ENCODE measurements at places on chromosomes 3 and 15. TPM values are rescaled to one million over a fixed set of nuclear protein-coding genes. Genes with fewer than 3 reads are reported as not detected.

Gene TRAT1
- not detected for total RNA-seq

Gene CTXN2
- total RNA-seq, result not detected

Gene OR5K4
- total RNA-seq, result not detected

Gene CATSPER2
- total RNA-seq, result 0.62 TPM

Gene TGM5
- not detected for total RNA-seq

Gene CCDC54
- total RNA-seq, result not detected

Gene VILL
- 7.9 TPM for total RNA-seq

Gene RPL39L
- total RNA-seq, result 2.8 TPM

Gene CPNE9
- total RNA-seq, result not detected

DNA sequence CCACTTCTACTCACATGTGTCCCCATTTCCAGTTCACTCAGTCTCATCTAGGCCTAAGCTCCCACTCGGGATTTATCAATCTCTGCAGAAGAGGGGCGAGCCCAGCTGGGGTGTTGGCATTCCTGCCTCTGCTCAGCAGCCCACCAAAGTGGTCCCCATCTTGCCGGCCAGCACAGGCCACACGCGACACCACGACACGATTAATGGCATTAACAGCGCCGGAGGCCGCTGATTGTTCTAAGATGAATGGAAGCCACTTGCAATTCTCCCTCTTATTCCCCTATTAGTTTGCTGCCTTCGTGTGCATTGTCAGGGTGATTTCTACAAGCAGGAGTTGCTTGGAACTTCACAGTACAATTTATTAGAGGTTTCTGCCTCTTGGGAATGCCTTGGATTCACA lies 477.3 kb downstream of the SHQ1 start:
- DNase-seq, result no peak

DNA sequence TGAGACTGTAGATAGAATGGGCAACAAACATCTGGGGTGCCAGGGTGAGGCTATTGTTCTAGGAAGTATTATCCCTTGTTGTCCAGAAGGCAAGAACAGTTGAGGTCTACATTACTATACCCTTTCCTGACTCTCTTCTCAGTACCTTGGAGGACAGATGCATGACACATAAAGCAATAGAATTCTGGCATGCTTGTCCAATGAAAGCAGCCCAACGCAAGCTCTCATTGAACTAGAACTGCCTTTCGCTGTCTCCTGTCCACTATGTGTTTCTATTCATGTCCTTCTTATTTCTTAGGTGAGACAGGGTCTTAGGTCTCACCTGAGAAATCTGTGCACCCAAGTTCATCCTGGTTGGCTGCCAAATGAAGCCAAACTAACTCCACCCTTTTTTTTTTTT lies 68.6 kb downstream of the TGFBR2 start:
- no peak for DNase-seq

DNA sequence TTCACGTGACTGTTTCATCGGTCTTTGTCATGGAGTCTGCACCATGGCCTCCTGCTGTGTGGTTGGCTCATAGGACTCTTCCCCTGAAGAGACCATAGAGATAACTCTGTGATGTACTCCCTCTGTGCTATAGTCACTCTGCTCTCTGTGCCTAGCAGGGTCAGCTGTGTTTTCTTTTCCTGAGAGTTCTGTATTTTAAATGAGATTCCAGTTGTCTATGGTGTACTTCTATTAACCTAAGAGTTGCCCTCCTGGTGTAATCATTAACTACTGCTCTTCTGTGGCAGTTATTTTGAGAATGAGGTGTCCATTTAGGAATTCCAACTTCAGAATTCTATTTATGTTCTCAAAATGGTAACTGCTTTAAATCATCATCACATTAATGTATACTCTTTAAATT lies 114.5 kb upstream of the ARPP21 start:
- no peak for DNase-seq

- DNase-seq, result no peak
Measured at GRCh38 chr3:38630606-38631005, 18.9 kb downstream of the SCN5A start.

- DNase-seq, result no peak
Measured at GRCh38 chr15:51004103-51004551, 90.6 kb downstream of the TNFAIP8L3 start.

GRCh38 chr3:119809249-119810017 lies 27.5 kb downstream of the NR1I2 start:
- no peak for DNase-seq

DNA sequence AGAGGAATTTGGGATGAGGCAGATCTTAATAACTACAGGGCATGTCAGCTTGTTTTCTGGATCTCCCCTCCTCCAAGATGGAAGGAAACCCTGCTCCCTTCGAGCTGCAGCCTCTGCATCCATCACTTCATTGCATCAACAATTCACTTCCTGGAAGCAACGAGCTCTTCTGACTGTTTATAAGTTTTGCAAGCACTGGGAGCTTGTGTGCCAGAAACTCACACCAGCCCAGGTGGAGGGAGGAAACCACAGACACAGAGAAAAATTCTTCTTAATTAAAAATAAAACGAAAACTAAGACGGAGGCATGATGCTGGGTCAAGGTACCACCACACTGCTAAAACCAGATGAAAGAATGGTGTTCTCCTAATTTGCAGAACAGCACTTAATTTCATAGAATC lies 10.6 kb downstream of the LRIG1 start:
- DNase-seq, result no peak

DNA sequence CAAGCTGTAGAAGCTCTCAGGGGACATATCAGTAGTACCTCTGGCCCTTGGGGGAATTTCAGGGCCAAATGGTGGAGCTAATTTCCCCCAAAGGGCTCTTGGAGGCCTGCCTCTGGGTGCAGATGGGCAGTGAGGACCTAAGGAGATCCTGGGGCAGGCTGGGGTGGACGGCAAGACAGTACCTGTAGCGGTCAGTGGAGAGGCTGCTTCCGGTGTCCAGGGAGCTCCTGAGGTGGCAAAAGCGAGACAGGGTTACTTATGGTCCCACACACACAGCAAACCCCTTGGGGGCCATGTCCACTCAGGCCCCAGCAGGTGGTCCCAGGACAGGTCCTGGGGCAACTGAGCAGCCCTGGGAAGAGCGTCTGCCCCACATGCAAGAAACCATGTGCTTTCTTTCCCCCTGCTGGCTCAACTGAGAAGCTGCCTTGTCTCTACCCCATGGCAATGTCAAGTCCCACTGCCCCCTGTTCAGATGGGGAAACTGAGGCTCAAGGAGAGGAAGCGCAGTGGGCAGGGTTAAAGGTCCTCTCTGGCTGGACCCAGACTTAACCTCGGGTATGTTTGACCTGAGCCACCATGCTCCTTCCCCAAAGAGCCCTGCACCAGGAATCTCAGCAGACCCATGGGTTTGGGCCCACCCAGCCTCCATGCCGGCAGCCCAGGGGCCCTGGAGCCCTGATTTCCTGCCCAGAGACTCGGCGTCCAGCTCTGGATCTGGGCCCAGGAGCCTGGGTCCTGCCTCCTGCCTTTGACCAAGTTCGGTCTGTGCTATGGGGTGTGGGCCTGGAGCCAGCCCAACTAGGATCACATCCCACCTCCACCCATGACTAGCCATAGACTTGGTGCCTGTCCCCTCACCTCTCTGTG lies 25.7 kb downstream of the IQSEC1 start:
- no peak for DNase-seq

- no peak for DNase-seq
Measured at GRCh38 chr3:58474348-58474911, 17.5 kb upstream of the KCTD6 start.

GRCh38 chr3:150958683-150959082 lies 13.8 kb downstream of the CLRN1 start:
- no peak for DNase-seq

DNA sequence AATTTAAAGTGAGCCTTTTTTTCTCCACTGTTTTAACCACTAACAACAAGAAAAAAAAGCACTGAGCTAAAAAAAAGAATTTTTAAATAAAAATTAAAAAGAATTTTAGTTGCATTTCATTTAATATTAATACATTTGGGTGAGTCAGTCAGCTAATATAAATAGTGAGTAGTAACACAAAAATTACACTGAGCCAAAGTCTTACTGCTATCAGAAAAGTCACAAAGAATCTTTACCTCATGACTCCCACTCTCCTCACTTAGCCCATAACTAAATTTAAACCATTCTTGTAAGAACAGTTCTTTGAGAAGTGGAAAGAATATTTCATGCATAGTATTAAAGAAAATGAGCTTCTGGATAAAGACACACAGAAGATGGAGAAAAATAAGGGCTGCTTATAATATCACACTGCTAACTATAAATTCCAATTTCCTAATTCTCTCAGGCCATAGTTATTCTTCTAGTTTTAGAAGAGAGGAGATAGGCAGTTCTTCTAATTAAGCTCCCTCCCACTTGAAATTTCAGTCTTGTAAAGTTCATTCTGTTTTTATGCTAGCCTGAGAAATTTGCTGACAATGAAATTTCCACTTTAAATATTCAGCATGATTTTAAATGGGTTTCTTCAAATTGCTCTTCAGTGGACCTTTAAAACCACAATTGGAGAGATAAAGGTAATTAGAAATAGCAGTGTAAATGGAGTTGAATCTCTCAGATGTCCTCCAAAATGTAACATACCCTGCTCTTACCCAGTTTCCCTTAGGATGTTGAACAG lies 17.6 kb downstream of the SHQ1 start:
- DNase-seq, result no peak

DNA sequence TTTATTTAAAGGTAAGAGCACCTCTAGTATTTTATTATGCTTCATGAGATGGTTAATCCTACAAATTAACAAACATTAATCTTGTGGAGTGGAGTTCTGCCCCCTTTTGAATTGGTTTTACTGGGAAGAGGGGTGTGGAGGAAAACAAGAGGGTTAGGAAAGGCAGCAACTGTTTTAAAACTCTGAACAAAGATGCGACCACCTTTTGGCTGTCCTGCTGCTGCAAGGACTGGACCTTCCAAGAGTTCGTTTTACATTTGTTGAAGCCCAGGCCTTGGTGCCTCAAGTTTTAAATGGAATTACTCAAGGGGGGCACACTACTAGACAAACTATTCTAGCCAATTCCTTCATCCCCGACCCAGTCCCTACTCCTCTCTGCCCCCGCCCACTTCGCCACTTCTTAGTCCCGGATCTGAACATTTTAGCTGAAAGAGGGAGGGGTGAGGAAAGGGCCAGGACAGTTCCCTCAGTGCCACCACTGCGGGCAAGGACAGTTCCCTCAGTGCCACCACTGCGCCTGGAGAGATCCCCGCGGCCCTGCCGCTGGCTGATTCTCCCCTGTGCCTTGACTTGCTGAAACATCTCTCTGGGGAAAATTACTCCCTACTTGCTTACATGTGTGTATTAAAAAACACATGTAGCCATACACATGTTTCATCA lies 11.2 kb downstream of the SOX2 start:
- DNase-seq, result no peak

- no peak for DNase-seq
Measured at GRCh38 chr3:133840055-133840737, 34.6 kb downstream of the SRPRB start.

DNA sequence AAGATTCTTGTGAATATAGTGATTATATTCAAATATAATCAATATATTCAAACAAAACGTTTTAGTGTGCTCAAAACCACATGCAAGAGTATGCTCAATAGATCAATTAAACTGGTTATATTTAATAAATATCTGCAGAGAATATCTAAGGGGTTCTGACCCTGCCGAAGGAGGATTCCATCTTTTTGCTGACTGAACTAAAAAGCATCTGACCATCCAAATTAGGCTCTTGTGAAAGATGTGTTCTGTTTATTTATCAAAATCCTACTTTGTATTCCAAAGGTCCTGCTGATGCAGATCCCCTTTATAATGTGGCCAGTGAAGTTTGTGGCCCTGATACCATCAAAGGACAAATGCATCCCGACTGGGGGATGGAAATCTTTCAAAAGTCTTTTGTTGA lies 41.8 kb upstream of the ARPIN start:
- DNase-seq, result no peak
